ENCODE measurements at places on chromosomes 4 and X.

GRCh38 chrX:41003506-41004270 lies 81.6 kb upstream of the USP9X start:
- no peak for DNase-seq

GRCh38 chrX:154840856-154841255 lies 6.4 kb upstream of the SMIM9 start:
- DNase-seq: no peak

DNA sequence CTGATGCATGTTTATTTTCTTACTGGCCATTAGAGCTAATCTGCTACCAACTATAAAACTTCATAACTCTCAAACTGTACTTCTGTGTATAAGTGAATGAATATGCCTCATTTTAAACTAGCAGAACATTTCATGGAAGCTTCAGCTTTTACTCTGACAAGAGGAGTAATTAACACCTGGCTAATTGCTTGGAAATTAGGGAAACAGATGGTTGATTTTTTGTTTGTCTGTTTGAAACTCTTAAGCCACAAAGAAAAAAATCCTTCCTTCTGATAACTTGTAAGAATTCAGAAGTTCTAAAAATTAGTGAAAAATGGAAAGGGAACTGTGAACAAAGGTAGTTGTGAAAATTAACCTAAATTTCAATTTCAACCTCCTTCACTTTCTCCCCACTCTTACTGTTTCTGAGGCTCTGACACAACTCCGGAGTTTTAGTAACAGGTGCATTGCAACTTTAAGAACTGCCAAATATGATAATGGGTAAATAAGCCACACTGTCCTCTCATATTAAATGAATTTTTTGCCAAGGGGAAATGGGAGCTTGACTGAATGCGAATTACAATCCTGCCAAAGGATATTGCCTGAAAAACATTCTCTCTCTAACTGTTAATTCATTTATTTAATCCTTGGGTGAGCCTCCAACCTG lies 1.0 kb downstream of the EGF start:
- no peak for DNase-seq

GRCh38 chr4:55545151-55545550 lies 1.6 kb downstream of the CLOCK start:
- no peak for DNase-seq

DNA sequence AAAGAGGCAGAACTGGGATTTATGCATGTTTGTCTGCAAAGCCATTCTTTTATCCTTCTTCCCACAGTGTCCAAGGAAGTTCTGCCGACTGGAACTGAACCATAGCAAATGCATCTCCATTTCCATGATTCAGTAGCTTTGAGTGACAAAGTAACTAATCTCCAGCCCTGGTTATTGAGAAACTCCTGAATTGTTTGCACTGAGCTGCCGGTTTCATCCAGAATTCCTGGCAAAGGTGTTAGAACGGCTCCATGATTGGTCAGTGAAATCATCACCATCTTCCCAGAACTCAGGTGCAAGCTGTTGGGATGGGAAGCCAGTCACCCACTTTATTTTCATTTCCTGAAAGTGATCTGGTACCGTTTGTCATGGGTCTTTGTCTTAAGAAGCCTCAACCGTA lies 47.0 kb upstream of the SLC34A2 start:
- no peak for DNase-seq

- DNase-seq: no peak
Measured at GRCh38 chr4:85153221-85153620, 186.7 kb upstream of the WDFY3 start.

- no peak for DNase-seq
Measured at GRCh38 chr4:41602886-41603498, 65.0 kb downstream of the LIMCH1 start.

GRCh38 chrX:14718403-14718802 lies 154.5 kb downstream of the FANCB start:
- no peak for DNase-seq

DNA sequence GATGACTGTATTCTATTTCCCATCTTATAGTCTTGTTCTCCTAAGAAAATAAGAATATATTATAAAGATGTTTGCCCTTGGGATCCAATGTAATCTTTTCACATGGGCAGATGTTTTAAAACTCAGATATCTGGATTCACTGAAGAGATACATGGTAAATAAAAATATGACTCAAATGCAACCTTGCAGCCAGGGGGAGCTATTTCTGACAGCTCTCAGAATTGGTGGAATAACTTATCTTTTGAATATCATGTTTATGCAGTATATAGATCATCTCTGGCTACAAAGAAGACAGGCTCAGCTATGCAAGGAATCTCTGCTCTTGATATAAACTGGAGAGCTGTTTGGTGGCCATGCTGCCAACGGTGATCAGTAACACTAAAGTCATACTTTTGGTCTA lies 274.7 kb downstream of the GLUD2 start:
- DNase-seq: no peak

- DNase-seq: no peak
Measured at GRCh38 chr4:45062935-45063545, 336.7 kb upstream of the GNPDA2 start.

DNA sequence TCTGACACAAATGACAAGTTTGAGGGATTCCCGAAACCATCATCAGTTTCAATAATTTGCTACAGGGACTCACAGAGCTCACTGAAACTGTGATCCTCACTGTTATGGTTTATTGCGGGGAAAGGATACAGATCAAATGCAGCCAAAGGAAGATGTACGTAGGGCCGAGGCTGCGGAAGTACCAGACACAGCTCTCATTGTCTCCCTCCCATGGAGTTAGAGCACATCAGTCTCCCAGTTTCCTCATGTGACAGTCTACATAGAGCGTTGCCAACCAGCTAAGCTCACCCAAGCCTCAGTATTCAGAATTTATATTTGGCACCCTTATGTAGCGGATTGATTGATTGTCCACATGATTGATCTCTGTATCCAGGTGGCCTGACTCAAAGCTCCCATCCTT lies 137.8 kb upstream of the TENM3 start:
- DNase-seq: no peak

- DNase-seq: no peak
Measured at GRCh38 chr4:39103291-39103690, 41.3 kb downstream of the KLHL5 start.

- DNase-seq: no peak
Measured at GRCh38 chr4:145345401-145345800, 136.3 kb upstream of the SMAD1 start.
